ENCODE measurements at places on chromosomes 16 and 17.

- no peak for DNase-seq
Observed at GRCh38 chr16:88856122-88856827, 472 bp downstream of the GALNS start.

GRCh38 chr16:88459366-88460073 lies 6.4 kb downstream of the ZFPM1 start:
- DNase-seq = no peak

DNA sequence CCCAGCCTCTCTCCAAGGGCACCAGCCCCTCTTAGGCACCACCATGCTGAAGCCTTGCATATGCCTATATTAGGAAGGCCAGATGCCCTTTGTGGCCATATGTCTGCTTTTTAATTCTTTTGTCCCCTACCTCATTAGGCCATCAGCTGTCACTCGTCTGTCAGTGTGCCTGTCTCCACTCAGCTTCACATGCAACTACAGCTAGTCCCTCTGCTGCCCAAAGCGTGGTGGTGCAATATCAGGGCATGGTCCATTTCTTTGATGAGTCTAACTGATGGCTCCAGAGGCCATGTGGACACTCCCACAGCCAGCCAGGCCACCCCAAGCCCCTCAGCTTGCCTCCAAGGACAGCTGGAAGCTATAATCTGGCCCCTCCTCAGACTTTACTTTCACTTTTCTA lies 36.3 kb downstream of the MYO18A start:
- peak; percentile 54 for DNase-seq

- no peak for DNase-seq
Observed at GRCh38 chr16:87458424-87458915, 34.4 kb downstream of the ZCCHC14 start.

DNA sequence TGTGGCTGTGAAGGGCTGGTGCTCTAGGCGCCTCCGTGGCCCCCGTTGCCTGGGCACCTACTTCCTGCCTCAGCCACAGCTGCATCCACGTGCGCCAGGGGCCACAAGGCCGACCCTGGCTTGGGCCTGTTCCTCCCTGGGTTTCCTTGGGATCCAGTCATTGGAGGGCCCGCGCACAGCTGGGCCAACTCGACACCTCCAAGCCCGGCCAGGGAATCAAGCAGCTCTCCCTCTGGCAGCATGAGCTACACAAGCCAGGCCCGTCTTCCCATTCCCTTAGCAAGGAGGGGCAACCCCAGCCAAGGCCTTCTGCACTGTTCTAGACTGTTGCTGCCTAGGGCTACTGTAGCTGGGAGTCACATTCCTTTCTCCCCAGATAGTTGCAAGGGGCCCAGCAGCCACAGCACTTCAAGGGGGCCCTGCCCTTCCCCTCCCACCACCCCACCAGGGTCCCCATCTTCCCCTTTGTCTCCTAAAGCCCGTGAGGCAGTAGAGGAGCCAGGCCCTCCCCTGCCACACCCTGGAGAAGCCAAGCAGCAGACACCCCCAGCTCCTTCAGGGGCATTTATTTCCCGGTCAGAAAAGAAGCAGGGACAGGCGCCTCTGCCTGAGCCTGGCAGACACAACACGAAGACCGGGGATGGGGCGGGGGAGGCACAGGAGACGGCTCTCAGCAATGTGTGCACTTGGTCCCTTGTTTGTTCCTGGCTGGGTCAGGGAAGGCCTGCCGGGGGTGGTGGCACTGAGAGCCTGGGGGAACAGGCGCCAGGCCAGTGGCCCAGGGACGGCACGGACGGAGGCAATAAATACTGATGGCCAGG lies 3.8 kb downstream of the ARHGDIA start:
- peak; percentile 58 for DNase-seq

DNA sequence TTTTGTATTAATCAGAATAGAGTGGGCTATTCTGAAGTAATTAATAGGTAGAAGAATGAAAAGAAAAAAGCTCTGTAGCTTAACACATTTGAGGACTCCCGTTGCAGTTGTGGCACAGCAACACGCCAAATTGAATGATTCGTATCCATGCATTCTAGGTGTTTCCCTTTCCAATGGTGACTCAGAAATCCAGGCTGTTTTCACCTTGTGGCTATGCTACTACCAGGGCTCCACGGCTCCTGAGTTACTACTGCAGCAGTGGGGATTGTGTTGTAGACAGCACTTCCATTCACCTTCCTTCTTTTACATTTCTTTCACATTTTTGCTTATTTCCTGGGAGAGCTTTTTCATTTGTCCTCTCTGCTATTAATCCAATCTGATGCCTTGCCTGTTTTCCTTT lies 1616.4 kb downstream of the CDH8 start:
- DNase-seq = no peak

DNA sequence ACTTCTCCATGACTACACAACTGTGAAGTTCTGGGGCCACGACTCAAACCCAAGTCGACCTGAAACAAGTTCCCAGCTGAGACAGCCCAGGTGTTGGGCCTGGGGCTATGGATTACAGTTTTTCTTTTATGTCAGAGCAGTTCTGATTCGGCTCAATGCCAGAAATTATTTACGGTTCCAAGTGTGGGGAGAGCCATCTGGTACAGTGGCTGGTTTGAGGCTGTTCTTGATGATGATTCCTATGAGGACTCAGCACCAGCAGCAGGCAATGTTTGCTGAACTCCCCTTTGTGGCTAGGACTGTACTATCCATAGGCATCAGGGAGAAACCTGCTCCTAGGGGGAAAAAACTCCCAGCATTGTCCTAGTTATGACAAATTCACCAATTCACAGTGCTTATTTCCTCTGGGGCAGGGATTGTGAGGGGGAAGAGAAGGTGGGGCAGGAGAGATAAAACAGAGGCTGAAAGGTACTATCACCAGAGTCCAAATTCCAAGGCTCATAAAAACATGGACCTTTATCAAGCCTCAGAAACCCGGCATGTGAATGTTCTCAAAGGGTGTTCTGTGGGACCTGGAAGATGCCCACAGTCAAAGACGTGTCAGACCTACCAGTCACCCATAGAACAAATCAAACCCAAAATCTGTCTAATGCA lies 18.2 kb upstream of the CMTM4 start:
- DNase-seq = no peak

GRCh38 chr17:54900457-54901229 lies at the start of gene TOM1L1:
TOM1L1 (plus strand) TSS chr17:54900852; CDS start chr17:54900866, 14 bp downstream.
- DNase-seq = peak; percentile 76

GRCh38 chr16:16857603-16858283 lies 478.8 kb downstream of the NPIPA7 start:
- DNase-seq = no peak

GRCh38 chr17:28112181-28112580 lies 69.7 kb downstream of the NLK start:
- DNase-seq = no peak

GRCh38 chr17:79776376-79777119 lies 1.4 kb upstream of the CBX2 start:
- DNase-seq = no peak

GRCh38 chr16:87305505-87306391 lies 11.4 kb downstream of the C16orf95 start:
- DNase-seq = no peak

DNA sequence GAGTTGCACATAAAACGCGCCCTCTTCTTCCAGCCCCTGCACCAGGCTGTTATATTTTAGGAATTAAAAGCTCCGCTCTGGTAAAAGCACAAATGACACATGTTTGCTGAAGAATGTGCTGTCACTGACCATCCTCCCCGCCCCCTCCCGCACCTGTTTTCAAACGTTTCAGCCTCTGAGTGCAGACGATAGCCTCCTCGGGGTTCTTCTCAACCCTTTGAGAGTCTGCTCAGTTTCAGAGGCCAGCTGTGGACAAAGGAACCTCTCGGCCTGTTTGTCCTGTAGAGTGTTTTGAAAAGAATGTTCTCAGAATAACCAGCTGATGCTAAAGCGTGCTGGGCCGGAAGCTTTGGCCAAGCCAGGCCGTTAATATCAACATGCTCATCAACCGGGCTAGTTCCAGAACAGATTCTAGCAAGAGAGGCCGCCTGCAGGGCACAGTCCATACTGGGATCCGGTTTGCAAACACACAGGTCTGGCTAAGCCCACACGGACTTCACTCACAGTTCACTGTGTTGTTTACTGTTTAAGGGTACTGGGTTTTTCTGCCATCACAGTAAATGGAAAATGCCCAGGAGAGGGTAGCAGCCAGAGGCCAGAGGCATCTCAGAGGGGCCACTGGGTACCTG lies 6.4 kb upstream of the CACNG4 start:
- DNase-seq = no peak

DNA sequence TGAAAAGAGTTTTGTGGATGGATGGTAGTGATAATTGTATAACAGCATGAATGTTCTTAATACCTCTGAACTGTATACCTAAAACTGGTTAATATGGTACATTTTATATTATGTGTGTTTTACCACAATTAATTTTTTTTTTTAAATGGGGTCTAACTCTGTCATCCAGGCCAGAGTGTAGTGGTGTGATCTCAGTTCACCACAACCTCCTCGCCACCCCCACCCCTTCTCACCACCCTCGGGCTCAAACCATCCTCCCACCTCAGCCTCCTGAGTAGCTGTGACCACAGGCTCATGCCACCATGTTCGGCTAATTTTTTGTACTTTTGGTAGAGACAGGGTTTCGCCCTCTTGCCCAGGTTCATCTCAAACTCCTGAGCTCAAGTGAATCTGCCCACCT lies 123.2 kb downstream of the CDRT15L2 start:
- no peak for DNase-seq

- DNase-seq = no peak
Observed at GRCh38 chr16:30068750-30069610, 3.4 kb downstream of the ALDOA start.

DNA sequence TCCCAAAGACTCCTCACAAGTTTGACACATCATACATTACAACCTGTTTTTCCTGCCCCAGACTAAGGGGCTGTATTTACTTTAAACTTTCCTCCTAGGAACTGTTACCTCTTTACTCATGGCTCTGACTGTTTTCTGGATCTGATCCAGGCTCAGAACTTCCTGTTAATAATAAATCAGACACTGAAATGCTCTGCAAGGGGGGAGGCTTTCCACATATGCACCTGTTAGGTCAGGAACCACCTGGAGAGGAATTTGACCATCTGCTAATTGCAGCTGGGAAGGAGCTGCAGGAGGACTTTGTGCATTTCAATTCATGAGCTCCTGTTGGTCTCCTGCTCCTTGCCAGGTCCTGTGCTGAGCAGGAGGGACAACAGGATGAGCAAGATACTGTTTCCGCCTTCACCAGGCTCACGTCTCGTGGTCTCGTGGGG lies 476.9 kb upstream of the CDH5 start:
- no peak for DNase-seq

DNA sequence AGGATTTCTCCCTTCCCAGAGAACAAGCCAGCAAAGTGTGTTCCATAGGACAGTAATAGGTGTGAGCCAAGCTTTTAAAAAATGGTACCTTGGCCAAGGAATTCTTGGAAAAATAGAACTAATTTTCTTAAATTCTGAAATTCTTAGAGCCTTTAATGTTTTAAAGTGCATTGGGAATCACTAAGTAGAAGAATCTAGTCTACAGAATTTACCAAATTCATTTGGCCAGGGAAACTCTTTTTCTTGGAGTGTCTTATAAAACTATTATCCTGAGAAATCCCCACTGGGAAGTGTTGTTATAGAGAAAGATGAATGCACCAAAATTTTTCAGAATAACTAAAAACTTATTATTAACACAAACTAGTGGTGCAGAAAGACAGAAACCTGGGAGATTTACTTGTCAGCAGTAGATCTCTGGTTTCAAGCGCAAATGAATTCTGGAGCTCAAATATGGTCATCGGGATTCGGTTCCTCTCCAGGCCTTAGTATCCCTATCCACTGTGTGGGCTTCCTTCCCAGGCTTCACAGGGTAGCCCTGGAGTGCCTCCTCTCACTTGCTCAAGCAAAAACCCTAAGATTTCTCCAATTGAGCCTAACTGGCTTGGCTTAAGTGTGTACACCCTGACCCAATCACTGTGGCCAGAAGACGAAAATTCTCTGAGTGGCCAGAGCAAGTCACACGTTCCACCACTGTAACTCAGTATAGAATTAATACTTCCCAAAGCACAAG lies 217.8 kb downstream of the CHD9NB start:
- no peak for DNase-seq

GRCh38 chr17:38980490-38981217 lies 13.5 kb upstream of the FBXO47 start:
- no peak for DNase-seq

DNA sequence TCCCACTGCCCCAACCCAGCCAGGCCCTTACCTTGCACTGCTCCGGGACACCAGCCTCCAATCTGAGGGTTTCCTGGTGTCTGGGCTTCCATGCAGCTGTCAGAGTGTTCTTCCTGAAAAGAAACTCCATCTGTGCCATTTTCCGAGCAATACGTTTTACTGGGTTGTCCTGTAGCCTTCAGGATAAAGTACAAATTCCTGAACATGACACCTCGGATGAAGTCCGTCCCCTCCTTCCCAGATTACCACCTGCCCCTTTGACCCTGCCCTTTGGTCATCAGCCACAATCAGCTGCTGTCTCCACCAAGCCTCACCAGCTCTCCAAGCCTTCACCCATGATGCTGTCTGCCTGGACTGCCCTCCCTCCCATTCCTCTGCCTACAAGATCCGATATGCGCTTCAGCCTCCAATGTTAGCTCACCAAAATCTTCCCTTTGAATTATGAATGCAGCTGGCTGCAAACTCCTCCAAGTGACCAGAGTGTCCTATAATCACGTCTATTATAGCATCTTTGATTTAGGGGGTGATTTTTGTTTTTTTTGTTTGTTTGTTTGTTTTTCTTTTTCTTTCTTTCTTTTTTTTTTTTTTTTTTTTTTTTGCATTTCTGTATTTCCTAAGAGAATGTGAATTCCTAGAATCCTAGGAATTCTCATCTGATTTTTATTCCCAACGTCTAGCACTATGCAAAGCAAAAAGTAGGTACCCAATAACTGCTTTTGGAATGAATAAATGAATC lies 60.6 kb upstream of the KIFC3 start:
- no peak for DNase-seq

DNA sequence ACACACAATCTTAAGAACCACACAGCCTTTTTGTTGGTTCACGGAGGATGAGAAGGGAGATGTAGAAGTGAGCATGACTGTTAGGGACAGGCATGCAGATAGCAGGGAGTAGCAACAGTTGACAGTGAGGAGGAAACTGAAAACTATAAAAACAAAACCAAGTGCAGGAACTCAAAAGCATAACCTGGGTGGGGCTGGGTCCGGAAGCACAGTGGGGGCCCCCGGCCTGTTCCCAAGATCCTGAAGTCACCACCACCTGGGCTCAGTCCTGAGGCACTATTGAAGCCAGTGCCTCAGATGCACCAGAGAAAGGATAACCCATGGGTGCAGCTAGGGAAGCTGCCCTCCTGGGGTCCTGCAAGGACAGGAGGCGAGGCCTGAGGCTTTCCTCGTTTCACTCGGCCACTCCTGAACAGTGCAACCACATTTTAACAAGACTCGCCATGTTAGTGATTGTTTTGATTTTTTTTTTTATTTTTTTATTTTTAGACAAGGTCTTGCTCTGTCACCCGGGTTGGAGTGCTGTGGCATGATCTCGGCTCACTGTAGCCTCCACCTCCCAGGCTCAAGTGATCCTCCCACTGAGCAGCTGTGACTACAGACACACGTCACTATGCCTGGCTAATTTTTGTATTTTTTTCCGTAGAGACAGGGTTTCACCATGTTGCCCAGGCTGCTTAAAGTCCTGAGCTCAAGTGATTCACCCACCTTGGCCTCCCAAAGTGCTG lies 27.7 kb upstream of the CBX4 start:
- DNase-seq = no peak

- DNase-seq = no peak
Observed at GRCh38 chr17:13775450-13775849, 173.7 kb upstream of the HS3ST3A1 start.

- DNase-seq = no peak
Observed at GRCh38 chr16:78576941-78577340, 477.5 kb downstream of the WWOX start.
